ENCODE measurements at places on chromosomes 1 and 21.

- no peak for DNase-seq
Observed at GRCh38 chr1:26190373-26190987, at the start of gene CATSPER4. Gene CATSPER4, plus strand, starts transcription at chr1:26190602. Its CDS starts 26 bp downstream, at chr1:26190628.

DNA sequence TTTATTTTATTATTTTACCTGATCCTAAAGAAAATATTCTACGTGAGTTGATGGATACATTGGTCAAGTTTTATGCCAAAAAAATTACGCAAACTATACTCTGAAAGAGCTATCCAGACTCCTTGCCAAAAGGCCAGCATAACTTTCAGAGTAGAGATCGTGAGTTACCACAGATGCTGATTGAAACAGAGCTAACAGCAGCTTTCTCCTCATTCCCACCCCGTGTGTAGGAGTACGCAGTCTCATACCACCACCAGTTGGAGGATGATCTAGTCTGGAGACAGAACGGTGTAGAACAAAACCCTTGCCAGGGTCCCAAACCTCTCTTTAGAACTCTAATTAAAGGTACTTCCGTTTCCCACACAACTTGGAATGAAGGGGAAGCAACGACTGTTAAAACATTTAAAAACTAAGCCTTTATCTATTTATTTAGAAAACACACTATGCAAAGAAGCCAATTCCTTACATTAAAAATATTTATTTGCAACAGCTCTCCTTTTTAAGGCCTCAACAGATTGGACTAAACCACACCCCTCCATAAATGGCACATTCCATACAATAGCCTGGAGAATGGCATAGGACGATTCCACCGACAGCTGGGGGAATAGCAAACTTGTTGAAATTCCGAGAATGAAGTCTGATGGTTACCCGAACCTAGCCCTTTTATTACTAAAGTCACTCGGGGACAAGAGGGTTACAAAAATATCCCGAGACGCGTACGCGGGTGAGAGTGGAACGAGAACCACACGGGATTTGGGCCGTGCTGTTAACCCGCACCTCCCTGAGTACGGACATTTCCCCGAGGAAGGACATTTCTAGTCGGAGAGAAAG lies 1.4 kb downstream of the NUCKS1 start:
- DNase-seq = no peak

DNA sequence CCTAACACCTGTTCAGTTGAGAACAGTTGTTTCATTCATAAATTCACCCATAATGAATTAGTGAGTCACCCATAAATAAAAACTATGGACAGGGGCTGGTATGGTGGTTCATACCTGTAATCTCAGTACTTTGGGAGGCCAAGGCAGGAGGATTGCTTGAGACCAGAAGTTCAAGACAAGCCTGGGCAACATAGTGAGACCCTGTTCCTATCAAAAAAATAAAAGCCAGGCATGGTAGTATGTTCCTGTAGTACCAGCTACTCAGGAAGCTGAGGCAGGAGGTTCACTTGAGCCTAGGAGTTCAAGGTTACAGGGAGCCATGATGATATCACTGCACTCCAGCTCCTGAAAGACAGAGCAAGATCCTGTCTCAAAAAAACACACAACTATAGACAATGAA lies 79.0 kb downstream of the GTF2B start:
- no peak for DNase-seq

DNA sequence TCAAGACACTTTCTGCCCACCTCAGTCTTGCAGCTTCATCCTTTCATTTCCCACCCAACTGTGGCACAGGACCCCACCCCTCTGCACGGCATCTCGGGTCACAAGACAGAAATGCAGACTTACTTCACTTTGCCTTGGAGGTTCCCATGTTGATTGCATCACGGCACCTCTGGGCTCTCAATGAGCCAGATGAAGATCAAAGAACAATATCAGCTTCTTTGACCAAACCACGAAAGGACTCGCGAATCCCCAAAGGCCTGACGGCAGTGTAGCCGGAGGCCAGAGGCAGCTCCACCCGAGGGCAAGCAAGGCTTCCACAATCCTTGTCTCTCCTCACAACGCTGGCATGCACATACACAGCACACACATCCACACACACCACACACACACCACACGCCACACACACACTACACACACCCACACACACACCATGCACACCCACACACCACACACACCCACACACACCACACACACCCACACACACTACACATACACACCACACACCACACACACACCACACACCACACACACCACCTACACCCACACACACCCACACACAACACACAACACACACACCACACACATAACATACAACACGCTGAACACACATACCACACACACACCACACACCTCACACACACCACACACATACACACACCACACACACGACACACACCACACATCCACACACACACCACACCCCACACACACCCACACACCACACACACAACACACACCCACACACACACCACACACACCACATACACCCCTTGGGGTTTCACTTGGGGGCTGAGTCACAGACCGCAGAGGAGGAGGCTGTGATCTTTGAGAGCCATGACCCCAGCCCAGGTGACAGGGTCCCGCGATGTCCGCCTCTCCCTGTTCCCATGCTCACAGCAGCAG lies 35.8 kb downstream of the UBASH3A start:
- no peak for DNase-seq

GRCh38 chr1:39590546-39590945 lies 14.0 kb upstream of the PABPC4 start:
- DNase-seq = no peak

DNA sequence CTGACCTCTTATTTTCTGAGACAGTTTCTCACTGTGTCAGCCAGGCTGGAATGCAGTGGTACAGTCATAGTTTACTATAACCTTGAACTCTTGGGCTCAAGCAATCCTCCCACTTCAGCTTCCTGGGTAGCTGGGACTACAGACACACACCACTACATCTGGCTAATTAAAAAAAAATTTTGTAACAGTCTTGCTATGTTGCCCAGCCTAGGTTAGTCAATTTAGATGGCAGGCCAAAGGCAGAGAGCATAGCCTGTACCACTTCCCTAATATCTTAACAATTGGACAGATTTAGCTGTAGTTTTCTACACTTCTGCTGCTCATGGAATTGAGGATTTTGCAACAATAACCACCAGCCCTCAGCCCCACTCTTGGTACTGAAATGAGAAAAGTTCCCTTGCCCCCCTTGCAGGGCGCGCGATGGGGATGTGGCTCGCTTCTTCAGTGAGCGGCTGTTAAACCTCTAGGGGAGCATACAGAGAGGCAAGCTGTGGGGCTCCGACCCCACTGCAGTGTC lies 34.9 kb upstream of the PTGFRN start:
- no peak for DNase-seq

- no peak for DNase-seq
Observed at GRCh38 chr1:245580651-245581050, 425.9 kb downstream of the KIF26B start.

DNA sequence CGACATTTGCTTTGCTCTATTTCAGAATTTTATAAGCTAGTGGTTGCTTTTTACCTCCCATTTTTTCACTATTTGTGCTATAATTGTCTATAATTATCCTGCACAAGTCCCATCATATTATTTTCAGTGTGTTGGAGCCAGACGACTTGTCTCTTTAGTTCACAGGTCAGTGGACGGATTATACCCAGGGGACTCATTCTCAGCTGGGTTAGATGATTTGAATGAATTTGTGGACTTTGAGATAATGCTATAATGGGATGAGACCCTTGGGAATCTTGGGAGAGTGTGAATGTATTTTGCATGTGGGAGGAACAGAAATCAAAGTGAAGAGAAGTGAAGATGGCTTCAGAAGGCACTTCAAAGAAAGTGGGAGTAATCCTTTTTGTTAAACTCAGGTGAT lies 31.5 kb upstream of the KCNK1 start:
- DNase-seq = no peak

DNA sequence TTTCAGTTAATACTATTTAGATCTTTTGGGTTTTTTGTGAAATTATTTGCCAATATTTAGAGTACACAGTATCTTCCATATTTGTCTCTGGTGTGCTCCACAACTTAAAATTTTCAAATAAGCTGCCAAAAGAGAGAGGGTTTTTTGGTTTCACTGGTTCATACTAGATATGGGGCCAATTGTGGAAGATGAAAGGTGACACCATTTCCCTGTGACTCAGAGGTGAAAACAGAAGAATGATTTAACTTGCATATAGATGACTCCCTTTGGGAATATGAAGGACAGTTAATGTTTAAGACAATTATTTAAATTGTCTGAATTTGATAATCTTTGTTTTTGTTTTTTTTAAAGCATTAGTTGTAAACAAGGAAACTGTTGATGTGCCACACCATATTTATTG lies 37.5 kb downstream of the IVNS1ABP start:
- DNase-seq = no peak

DNA sequence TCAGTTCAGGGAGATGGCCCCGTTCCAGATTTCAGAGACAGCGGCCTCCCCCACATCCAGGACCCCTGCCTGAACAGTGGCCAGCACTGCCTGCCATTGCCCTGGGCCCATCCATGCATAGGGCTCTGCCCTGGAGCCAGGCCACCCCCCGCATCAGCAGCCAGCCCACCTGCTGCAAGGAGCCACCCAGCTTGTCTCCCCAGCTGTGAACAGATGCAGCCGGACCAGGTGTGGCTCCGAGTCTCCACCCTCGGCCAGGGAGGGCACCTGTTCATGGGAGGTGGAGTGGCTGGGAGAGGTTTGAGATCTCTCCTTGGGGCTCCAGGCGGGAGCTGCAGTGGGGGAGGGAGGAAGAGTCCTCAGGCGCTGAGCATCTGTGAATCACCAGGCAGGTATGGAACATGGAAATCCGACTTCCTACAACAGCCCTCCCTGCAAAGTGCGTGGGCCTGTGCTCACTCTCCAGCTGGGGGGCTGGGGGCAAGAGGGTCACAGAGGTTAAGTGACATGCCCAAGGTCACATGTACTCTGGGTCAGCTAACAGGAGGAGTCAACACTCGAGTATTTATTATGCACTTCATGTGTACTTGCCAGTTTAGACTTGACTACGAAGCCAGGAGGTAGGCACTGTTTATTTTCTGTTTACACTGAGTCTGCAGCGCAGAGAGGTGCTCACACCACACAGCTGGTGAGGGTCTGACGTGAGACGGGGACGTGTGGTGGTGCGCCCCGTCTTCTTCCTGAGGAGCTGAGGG lies 4.8 kb upstream of the HES5 start:
- DNase-seq = no peak

- DNase-seq = no peak
Observed at GRCh38 chr21:33802481-33802880, 113.1 kb downstream of the ATP5PO start.

- no peak for DNase-seq
Observed at GRCh38 chr21:34606621-34607020, 8.3 kb downstream of the RCAN1 start.
